ENCODE measurements at places on chromosomes 12 and 14. TPM values are rescaled to one million over a fixed set of nuclear protein-coding genes. Genes with fewer than 3 reads are reported as not detected.

The DTX1 gene
- 1.0 TPM for total RNA-seq

The ANGEL1 gene
- 15.3 TPM for total RNA-seq

The FAM161B gene
- 3.3 TPM for total RNA-seq

The KCNC2 gene
- total RNA-seq: 0.07 TPM

The TEX52 gene
- total RNA-seq: not detected

The A2M gene
- total RNA-seq: 567 TPM

The RFLNA gene
- total RNA-seq: 57.8 TPM

The GABARAPL1 gene
- total RNA-seq: 77.9 TPM

The CD4 gene
- 2.7 TPM for total RNA-seq

The FGF23 gene
- 2.6 TPM for total RNA-seq

The C3AR1 gene
- total RNA-seq: 1.2 TPM

The TNFAIP2 gene
- 16.0 TPM for total RNA-seq

The PNN gene
- total RNA-seq: 30.9 TPM

The GDF3 gene
- total RNA-seq: not detected

The B4GALNT1 gene
- 0.97 TPM for total RNA-seq

The SERPINA9 gene
- 0.60 TPM for total RNA-seq

The HCAR3 gene
- total RNA-seq: 0.12 TPM

The CCDC175 gene
- total RNA-seq: not detected

The ANKS1B gene
- total RNA-seq: 0.40 TPM

The DICER1 gene
- 111 TPM for total RNA-seq

The LRIG3 gene
- total RNA-seq: 63.9 TPM

The CELA1 gene
- total RNA-seq: not detected
